ENCODE measurements at places on chromosomes 1 and 21.

DNA sequence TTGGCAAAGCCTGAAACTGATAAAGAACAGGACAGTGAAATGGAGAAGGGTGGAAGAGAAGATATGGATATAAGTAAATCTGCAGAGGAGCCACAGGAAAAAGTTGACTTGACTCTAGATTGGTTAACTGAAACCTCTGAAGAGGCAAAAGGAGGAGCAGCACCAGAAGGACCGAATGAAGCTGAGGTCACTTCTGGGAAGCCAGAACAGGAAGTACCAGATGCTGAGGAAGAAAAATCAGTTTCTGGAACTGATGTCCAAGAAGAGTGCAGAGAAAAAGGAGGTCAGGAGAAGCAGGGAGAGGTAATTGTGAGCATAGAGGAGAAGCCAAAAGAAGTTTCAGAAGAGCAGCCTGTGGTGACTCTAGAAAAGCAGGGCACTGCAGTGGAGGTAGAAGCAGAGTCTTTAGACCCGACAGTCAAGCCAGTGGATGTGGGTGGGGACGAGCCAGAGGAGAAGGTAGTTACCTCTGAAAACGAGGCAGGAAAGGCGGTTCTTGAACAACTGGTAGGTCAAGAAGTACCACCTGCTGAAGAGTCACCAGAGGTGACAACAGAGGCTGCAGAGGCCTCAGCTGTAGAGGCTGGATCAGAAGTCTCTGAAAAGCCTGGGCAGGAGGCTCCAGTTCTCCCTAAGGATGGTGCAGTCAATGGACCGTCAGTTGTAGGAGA, 16.3 kb downstream of the CCDC17 start:
- no peak for DNase-seq

DNA sequence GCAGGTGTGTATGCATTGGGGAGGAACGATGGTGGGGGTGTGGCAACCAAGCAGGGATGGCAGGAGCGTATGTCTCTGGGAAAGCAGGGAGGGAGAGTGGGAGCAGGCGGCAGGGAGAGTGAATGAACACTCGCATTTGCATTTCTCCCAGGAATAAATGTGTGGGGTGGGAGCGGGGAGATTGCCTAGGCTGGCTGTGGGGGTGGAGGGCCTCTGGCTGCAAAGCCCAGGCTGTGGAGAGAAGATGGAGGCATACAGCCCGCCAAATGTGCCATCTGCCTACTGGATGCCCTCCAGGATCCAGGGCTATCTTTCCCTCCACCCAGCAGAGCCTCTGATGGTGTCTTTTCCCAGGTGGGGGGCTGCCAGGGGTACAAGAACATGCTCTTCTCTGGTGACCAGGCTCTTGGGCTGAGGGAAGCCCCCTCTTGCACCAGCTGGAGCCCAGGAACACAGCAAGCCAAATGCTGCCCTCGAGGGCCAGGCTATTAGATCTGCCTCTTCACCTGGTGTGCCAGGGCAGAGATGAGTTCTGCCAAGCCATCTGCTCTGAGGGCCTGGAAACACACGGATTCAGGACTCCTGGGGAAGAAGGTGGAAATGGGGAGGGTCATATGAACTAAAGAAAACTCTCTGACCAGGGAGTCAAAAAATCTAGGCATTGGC, 1.7 kb upstream of the OPTC start:
- no peak for DNase-seq

DNA sequence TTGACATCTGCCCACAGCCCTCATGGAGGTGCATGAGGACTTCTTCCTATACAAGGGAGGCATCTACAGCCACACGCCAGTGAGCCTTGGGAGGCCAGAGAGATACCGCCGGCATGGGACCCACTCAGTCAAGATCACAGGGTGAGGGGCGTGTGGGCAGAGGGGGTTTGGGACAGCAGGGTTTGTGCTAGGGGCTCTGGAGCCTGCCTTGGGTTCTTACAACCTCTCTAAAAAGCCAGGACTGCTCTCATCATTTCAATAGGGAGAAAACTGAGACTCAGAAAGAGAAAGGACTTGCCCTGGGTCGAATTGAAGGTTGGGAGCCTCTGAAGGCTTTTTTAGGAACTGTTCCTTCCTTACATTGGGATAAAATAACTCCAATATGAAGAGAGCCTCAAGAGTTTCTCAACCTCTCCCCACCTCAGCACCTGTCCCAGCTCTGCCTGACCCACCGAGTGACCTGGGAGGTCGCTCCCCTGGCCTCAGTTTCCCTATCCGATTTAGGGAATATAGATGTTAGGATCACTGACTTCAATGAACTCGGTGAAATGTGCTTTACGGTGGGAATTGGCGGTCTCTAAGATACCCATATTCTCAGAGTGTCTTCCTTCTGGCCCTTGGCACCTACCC, 9.5 kb downstream of the TINAGL1 start:
- no peak for DNase-seq

DNA sequence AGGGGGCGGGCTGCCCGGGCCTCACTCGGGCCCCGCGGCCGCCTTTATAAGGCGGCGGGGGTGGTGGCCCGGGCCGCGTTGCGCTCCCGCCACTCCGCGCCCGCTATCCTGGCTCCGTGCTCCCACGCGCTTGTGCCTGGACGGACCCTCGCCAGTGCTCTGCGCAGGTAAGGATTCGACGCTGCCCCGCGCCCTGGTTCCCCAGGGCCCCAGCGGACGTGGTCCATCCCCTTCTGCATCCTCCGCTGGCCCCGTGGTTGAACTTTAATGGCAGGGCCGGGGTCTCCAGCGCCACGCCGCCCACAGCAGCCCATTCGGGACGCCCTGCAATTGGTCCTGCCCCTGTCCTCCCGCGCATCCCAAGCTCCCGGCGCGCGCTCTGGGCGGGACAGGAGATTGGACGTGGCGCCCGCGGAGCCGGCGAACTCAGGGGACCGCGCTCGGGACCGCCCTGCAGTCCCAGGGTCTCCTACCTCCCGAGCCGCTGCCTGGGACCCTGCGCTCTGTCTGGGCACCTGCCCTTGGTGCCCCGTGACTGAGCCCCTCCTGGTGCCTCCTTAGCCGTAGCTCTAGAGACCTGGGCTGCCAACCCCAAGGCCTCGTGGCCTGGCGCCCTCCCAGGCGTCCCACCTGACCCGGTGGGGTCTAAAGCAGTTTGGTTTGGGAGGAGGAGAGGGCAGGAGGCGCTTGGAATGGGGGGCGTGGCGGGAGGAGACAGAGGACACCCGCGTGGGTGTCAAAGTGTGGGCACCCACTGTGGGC, at the start of gene ALPL:
Gene ALPL, plus strand, starts transcription at position 73 of the 762 bp plus-strand sequence. CDS start 44,659 bp downstream, outside the sequence.
- no peak for DNase-seq

All from activated CD4-positive, alpha-beta memory T cell treated with anti-CD3 and anti-CD28 coated beads for 36 hours (primary cell).